Left kidney (tissue), 8 donors: ENCODE measurements at places on chromosomes 3 and 15.

DNA sequence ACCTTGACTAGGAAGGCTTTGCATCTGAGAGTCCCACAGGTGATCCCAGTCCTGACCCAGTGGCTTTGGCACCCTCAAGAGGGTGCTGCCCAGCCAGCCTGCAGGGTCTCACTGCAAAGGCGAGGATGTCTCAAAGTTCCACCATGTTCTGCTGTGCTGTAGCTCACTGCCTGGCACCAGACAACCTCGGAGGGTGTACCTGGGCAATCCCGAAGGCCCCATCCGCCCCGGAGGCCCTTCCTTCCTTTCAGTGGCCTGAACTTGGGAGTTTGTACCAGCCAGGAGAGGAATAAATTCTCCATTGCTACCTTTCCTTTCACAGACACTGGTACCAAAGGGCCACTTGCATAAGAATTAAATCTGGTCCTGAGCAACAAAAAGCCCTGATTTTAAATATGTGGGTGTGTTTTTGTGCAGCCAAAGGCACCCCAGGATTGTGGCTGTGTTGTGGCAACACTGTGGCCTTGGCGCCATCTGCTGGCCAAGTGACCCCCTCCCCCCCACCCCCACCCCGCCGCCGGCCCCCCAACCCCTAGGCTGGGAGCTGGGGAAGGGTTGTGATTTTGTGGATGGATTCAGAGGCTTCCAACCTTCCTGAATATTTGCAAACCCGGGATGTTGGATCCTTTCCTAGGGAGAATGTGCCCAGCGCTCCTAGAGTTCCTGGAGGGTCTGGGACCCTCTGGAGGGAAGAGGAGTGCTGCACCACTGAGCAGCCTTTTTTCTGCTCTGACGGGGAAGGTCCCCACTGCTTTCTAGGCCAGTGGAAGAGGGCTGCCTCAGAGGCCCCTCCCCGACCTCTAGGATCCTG is 9.7 kb upstream of the PTPN23 start:
- no peak for DNase-seq

GRCh38 chr3:45180051-45180450 is 33.9 kb upstream of the CDCP1 start:
- DNase-seq = no peak

- DNase-seq = no peak
These were observed 16.3 kb upstream of the LRRFIP2 start for GRCh38 chr3:37190667-37191066.

- DNase-seq = no peak
These were observed 169.0 kb downstream of the OPA1 start for GRCh38 chr3:193761969-193762368.

DNA sequence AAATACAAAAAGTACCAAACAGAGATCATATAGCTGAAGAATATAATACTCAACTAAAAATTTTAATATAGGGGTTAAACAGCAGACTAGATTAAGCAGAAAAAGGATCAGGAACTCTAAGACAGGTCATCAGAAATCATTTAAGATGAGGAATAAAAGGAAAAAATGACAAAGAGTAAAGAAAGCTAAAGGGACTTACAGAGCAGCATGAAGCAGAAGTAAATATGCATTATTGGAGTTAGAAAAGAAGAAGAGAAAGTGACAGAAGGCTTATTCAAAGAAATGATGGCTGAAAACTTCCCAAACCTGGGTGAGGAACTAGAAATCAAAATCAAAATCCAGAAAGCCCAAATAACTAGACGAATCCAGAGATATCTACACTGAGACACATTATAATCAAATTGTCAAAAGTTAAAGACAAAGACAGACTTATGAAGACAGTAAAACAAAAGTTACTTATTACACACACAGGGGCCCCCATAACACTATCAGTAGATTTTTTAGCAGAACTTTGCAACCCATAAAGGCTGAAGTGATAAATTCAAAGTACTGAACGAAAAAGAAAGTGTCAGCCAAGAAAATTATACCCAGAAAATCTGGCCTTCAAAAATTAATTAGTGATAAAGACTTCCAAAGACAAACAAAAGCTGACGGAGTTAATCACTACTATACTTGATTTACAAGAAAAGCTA is 95.6 kb downstream of the SCAPER start:
- no peak for DNase-seq

- no peak for DNase-seq
These were observed 165.0 kb upstream of the TLE3 start for GRCh38 chr15:70262591-70263274.

GRCh38 chr3:115715241-115715745 is 92.0 kb downstream of the GAP43 start:
- DNase-seq = no peak

GRCh38 chr15:35633677-35634076 is 87.7 kb upstream of the DPH6 start:
- no peak for DNase-seq

DNA sequence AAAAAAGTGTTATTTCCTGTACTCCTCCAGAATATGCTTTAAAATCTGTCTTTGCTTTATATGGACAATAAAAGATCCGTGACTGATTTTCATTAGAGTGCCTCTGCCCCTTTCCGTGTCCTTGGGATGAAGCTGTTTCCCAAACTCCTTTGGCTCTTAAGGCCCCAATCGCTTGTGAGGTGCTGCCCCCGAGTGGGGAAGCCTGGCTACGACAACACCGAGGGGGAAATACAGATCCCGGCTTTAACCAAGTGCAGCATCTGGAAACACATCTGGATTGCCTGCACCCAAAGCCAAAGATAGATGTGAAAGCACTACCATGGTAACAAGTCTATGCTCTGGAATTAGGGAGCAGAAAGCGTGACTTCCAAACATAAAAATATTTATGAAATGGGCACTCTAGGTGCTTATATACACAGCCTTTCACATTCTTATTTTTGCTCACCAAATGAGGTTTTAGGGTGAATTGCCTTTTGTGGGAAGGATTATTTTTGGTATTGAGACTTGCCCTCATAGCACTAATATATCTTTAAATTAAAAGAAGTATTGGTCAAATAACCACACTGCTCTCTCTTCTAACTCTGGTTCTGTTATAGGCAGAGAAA is 40.6 kb upstream of the ADCY5 start:
- DNase-seq = peak; percentile 72

DNA sequence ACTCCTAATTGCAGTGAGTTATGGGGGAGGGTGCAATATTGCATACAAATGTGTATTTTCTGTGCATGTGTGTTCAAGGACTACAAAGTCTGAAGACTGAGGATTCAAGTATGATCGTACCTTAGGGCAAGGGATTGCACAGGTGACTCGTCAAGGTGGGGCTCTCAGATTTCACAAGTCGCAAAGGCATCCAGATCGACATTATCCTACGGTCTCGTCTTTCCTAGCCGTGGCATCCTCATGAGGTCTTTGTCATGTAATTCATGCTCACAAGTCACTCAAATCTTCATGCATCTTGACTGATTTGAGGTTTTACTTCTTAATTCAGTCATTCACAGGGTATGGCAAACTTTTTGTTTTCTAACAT is 191.4 kb upstream of the HES1 start:
- no peak for DNase-seq

DNA sequence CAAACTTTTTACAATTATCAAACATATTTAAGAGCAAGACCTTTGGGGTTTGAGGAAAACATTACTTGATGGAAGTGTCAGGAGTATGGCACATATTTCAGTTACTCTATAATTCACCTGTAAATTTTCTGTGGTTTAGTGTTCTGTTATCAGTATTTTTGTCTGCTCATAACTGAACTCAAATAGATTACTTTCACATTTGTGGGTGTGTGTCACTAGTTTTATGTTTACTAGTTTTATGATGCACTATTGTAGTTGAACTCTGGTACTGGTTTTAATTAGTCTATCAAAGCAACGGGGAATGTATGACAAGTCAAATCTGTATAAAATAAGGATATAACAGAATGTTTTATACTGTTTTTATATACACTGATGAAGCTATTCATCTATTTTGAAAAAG is 27.2 kb downstream of the OXSM start:
- no peak for DNase-seq

DNA sequence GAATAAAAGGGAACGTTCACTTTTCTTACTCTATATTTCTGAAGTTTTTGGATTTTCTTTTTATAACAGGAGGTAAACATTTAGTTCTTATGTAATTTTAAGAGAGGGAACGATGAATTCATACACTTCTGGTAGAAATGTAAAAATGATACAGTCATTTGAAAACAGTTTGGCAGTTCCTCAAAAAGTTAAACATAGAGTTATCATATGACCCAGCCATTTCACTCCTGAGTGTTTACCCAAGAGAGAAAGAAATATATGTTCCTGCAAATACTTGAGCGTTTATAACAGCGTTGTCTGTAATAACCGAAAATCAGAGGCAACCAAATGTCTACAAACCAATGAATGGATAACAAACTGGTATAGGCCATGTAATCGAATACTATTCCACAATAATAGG is 20.8 kb upstream of the CCR9 start:
- DNase-seq = no peak

DNA sequence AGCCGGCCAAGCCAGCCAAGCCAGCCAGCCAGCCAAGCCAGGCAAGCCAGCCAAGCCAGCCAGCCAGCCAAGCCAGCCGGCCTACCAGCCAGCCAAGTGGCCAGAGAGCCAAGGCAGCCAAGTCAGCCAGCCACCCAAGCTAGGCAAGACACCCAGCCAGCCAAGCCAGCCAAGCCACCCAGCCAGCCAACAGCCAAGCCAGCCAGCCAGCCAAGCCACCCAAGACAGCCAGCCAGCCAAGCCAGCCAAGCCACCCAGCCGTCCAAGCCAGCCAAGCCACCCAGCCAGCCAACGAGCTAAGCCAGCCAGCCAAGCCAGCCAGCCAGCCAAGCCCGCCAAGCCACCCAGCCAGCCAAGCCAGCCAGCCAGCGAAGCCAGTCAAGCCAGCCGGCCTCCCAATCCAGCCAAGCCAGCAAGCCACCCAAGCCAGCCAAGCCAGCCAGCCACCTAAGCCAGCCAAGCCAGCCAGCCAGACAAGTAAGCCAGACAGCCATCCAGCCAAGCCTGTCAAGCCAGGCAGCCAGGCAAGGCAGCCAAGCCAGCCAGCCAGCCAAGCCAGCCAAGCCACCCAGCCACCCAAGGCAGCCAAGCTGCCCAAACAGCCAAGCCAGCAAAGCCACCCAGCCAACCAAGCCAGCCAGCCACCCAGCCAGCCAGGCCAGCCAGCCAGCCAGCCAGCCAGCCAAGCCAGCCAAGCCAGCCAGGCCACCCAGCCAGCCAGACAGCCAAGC is 200.5 kb downstream of the GOLGA6L6 start:
- no peak for DNase-seq

- peak; percentile 74 for DNase-seq
These were observed 35.4 kb downstream of the RNU5B-1 start for GRCh38 chr15:65339920-65340319.

- DNase-seq = no peak
These were observed 433.2 kb upstream of the RASGRP1 start for GRCh38 chr15:38997841-38998240.

- no peak for DNase-seq
These were observed 973.8 kb downstream of the ROBO2 start for GRCh38 chr3:78013653-78014052.

DNA sequence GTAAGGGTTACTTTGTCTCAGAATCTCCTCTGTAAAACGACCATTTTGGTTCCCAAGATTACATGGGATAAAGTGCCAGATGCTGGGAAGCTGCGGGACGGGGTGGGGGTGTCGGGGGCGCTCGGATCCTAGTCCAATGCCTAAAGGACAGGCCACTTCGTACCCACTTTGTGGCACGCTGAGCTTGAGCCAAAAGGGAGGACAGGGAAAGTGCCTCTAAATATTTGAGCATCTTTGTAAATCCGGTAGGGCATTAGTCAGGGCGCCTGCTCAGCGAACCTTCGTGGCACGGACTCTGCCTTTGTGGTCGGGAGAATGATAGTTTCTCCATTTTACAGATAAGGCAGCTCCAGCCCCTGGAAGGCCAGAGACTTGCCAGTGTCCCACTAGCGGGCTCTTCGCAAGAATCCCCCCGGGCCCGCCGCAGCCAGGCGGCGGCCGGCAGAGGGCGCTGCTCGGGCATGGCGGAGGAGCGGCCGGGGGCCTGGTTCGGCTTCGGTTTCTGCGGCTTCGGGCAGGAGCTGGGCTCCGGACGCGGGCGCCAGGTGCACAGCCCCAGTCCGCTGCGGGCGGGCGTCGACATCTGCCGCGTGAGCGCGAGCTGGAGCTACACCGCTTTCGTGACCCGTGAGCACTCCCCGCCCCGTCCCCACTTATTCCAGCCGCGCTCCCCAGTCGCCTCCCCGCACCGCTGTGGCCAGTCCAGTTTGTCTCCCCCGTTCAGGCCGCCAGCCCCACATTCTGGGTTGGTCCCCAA is 1.8 kb downstream of the RCCD1 start:
- DNase-seq = peak; percentile 74

DNA sequence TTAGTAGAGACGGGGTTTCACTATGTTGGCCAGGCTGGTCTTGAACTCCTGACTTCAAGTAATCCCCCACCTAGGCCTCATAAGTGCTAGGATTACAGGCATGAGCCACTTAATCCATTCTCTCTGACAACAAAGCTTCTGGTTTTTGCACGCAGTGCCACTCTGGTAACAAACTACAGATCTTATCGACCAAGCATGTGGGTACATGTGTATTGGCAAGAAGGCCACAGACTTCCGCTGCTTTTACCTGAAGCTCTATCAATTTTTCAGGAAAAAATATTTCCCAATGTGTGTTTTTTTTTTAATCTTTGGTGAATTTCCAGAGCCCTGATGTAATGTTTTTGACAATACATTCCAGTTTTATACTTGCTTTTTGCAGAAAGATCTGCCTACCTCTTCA is 182.5 kb downstream of the PCCB start:
- DNase-seq = no peak

- DNase-seq = no peak
These were observed 340.9 kb upstream of the NR2E3 start for GRCh38 chr15:71469413-71469812.

GRCh38 chr15:68734881-68735280 is 85.8 kb downstream of the ANP32A start:
- no peak for DNase-seq

- no peak for DNase-seq
These were observed 127.3 kb upstream of the THBS1 start for GRCh38 chr15:39453620-39454019.

DNA sequence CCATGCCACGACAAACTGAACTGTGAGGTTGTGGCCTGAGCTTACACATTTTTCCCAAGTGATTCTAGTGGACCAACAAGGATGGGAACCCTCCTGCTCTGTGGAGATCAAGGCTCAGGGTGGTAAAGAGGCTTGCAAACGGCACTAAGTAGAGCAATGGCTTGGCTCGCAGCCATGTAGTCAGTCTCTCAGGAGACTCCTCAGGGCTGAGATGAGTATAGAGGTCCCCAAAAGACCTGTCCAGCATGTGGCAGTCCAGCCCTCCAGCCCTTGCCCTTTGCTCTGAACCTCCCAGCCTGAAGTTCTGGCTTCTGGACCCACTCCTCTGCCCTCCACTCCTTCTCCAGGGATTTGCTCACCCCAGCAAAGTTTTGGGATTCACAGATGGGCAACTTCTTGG is 8.3 kb upstream of the CAMP start:
- no peak for DNase-seq

DNA sequence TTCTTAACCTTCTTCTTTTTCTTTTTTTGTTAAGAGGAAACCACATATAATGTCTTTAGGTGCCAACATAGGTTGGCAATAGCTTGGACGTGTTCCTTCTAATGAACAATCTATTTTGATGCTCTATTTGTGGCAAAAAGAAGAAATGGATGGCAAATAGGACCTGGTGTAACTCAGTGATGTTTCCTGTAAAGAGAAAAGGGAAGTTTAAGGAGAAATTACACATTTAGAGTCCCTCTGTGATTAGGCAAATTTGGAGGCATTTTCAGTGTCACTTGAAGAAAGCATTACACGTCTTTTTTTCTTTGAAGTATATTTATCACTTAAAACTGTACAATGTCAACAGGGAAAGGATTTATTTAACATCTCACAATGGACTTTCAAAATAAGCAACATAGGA is 327.1 kb downstream of the ZIC1 start:
- DNase-seq = no peak

GRCh38 chr15:71410347-71410746 is 295.1 kb downstream of the THSD4 start:
- DNase-seq = no peak
